ENCODE measurements at places on chromosomes 3 and 15. TPM values are rescaled to one million over a fixed set of nuclear protein-coding genes. Genes with fewer than 3 reads are reported as not detected.

DNA sequence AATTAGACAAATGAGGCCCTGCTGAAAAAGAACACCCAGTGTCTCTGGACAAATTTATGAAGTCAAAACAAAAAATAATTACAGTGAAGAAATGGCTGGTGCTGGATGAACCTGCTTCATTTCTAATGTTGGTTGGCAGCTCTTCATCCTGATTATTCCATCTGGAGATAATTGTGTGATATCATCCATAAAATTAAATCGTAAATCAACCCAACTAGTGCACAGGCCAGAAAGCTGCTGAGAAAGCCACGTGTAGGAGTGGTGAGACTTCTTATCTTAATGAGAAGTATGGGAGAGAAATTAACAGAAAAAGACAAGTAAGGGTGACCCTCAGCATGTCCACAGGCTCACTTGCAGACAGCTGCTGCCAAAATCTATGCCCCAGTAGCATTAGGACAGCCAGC, 465.2 kb upstream of the TGFBR2 start:
- H3K27ac ChIP-seq, result no peak overlapping the region
- DNase-seq, result no peak
- H3K36me3 ChIP-seq, result no peaks in the 10 kb centered on the region
- H3K4me3 ChIP-seq, result no peak overlapping the region
- H3K4me1 ChIP-seq, result no peaks in the 10 kb centered on the region

DNA sequence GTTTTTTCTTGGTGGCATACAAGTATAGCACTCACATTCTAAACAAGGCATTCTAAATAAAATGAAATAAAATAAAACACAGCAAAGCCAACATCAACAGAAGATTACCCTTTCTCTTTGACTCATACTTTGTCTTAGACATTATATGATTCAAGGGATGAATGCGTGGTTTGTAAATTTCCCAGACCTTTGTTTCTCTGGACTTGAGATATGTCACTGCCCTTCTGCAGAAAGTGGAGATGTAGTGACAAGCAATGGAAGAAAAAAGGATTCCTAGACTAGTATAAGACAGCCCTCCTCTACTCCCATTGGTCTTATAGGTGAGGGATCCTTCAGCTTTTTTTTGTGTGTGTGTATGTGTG, 22.4 kb downstream of the NANOGP8 start:
- H3K36me3 ChIP-seq, result no peaks in the 10 kb centered on the region
- no peak for DNase-seq
- no peak overlapping the region for H3K27ac ChIP-seq
- H3K4me1 ChIP-seq, result no peaks in the 10 kb centered on the region

- no peak overlapping the region for H3K4me3 ChIP-seq
- no peak for DNase-seq
- no peaks in the 10 kb centered on the region for H3K36me3 ChIP-seq
- H3K4me1 ChIP-seq, result no peaks in the 10 kb centered on the region
These were observed 600.0 kb downstream of the SI start for GRCh38 chr3:164478323-164478722.

GRCh38 chr3:102038477-102039142, 189.3 kb downstream of the NFKBIZ start:
- no peaks in the 10 kb centered on the region for H3K4me1 ChIP-seq
- DNase-seq, result no peak
- H3K27ac ChIP-seq, result no peak overlapping the region
- no peaks in the 10 kb centered on the region for H3K36me3 ChIP-seq
- H3K4me3 ChIP-seq, result no peak overlapping the region
- no peaks in the 10 kb centered on the region for H3K27me3 ChIP-seq

- DNase-seq, result no peak
- H3K36me3 ChIP-seq, result no peaks in the 10 kb centered on the region
- H3K4me3 ChIP-seq, result peak within 1 kb of the TSS; percentile 45
- H3K4me1 ChIP-seq, result no peaks in the 10 kb centered on the region
- H3K27me3 ChIP-seq, result no peaks in the 10 kb centered on the region
These were observed at the start of gene BNC1 for GRCh38 chr15:83284559-83285283. BNC1 (minus strand) TSS chr15:83284664; CDS start chr15:83284628, 36 bp downstream.

DNA sequence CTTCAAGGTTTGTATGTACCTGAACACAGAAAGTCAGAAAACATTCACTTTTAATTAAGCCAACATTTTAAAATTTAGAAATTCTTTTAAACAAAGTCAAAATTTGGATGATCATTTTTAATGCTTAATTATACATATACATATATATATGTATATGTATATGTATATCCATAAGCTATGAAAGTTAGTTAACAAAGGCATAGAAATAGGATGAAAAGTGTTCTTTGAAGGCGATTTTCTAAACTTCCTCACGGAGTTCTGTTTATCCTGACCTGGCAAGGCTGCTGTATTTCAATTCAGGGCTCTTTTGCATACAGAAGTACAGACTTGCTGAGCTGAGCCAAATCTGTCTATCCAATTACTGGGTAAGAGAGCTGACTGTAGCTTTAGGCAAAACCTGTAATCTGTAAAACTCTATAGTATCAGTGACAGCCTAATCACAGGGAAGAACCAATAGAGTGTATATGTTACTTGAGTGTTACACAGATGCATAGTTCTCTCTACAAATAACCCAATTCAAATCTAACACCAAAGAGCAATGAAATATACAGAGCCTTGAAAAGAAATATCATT, 32.1 kb upstream of the THRB start:
- H3K4me1 ChIP-seq, result peaks cover 15% of the 10 kb centered on the region
- H3K27me3 ChIP-seq, result no peaks in the 10 kb centered on the region
- no peak for DNase-seq
- no peaks in the 10 kb centered on the region for H3K36me3 ChIP-seq
- H3K4me3 ChIP-seq, result no peak overlapping the region
- no peak overlapping the region for H3K27ac ChIP-seq

SCN11A gene
- total RNA-seq, result 0.13 TPM

COL6A5 gene
- not detected for total RNA-seq
